Islet precursor cell (in vitro differentiated cells): ENCODE measurements at places on chromosomes 3 and 15.
A peak's percentile ranks its signal among the peaks of the same experiment; 100 is the strongest.

DNA sequence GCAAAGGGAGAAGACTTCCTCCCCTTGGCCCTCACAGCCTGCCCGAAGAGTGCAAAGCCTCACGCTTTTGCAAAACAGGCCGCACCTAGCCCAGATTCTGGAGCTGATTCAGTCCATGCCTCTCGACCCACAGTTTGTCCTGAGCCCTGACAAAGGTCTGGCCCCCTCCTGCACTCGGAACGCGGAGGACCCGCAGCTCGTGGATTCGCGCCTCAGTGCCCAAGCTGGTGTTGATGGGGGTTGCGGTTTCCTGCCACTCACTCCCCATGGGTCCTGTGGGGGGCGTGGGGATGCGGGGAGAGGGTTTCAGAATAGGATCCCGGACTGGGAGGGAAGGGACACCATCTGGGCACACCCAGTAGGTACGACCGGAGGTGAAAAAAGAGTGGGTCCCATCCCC is 594 bp upstream of the CRABP1 start:
- DNase-seq = no peak

DNA sequence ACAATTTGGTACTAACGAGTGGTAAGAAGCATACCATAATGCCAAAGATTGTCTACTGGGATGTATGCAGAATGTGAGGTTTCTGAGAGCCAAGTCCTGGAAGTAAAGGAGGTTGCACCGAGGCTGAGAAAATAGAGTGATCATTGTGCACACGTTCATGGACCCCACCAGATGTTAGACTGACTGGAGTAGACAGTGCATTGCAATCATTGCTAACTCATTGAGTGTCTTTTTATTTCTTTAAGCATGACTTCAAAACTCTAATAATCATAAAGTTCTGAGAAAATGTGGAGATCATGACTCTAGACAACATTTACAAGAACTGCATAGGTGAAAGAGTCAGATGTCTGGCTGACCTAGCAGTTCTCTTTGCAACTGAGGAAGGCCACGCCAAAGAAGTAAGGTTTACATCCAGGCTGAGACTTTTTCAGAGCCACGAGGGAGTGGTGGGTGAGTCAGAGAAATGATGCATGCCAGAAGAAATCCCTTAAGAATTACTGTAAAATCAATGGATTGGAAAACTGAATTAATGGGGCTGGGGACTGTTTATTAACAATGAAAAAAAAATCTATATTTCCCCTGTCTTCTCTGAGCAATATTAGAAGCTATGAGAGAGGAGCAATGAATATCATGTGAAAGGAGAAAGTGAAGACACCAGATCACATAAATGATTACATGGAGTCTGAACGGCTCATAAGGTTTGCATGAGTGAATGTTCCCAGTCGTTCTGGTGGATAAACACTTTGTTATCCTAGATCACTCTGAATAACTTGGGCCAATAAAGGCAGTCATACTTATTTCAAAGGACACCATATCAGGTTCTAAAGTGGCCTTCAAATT is 76.0 kb upstream of the SLC25A26 start:
- DNase-seq = no peak

- DNase-seq = peak; percentile 96
These were observed at the start of gene HSPBAP1 for GRCh38 chr3:122793568-122794416. HSPBAP1 (minus strand) TSS chr3:122793831; CDS start chr3:122793680, 151 bp downstream.

- DNase-seq = no peak
These were observed 208.6 kb downstream of the NFKBIZ start for GRCh38 chr3:102057781-102058421.

DNA sequence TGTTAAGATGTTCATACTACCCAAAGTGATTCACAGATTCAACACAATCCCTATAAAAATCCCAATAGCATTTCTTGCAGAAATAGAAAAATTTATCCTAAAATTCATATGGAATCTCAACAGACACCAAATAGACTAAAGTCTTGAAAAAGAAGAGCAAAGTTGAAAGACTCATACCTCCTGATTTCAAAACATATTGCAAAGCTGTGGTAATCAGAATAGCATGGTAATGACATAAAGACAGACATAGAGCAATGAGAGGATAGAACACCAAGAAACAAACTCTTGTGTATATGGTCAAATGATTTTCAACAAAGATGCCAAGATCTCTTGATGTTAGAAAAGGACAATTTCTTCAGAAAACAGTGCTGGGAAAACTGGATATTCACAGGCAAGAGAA is 8.3 kb downstream of the GLB1 start:
- DNase-seq = no peak

DNA sequence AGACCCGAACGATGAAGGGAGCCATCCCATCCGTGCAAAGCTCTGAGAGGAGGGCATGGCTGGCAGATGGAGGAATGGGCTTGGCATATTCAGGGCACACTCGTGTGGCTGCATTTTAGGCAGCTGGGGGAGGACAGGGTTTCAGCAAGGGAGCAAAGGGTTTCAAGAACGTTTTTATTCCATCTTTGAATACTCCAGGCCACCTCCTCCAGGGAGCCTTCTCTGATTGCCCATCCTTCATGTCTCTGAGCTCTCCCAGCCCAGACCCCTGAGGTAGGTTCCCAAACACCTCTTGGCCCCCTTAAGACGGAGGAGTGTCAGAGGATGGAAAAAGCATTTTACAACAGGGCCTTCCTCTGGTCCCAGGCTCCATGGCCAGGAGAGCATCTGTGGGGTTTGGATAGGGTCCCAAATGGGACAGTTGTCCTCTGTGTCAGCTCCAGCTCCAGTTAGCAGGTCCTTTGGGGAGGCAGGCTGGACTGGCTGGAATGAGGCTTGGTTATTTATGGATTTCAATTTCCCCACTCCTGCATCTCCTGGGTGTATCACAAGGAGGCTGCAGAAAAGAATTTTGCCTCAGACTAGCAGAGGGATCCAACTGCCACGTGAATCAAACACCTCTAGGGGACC is 17.7 kb upstream of the SLC6A1 start:
- DNase-seq = no peak

GRCh38 chr3:9216736-9217135 is 32.7 kb downstream of the SRGAP3 start:
- DNase-seq = no peak

DNA sequence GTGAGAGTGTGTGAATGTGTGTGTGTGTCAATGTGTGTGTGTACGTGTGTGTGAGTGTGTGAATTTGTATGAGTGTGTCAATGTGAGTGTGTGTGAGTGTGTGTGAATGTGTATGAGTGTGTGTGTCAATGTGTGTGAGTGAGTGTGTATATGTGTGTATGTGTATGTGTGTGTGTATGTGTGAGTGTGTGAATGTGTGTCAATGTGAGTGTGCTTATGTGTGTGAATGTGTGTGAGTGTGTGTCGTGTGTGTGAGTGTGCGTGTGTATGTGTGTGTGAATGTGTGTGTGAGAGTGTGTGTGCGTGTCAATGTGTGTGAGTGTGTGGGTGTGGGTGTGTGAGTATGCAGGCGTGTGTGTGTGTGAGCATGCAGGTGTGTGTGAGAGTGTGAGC is 93.5 kb upstream of the ALDH1A3 start:
- peak; percentile 1 for DNase-seq

DNA sequence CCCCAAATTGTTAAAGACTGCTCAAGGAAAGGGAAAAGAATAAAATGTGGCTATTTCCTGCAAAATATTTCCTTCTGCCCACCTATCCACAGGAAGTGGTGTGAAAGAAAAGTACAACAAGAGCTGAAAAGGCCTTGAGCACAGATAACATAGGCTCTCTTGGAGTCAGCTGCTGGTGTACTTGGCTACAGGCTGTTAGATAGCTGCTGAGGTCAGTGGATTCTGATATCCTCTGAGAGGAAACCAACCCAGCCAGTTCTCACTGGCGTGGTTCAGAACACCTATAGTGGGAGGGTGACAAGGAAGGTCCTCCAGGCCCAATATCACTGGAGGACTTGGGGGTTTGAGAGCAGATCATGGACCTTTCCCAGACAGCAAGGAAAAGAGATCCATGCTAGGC is 124.4 kb upstream of the GAP43 start:
- DNase-seq = no peak
